AG04450 (cell line): ENCODE measurements at places on chromosomes 1 and 21.

DNA sequence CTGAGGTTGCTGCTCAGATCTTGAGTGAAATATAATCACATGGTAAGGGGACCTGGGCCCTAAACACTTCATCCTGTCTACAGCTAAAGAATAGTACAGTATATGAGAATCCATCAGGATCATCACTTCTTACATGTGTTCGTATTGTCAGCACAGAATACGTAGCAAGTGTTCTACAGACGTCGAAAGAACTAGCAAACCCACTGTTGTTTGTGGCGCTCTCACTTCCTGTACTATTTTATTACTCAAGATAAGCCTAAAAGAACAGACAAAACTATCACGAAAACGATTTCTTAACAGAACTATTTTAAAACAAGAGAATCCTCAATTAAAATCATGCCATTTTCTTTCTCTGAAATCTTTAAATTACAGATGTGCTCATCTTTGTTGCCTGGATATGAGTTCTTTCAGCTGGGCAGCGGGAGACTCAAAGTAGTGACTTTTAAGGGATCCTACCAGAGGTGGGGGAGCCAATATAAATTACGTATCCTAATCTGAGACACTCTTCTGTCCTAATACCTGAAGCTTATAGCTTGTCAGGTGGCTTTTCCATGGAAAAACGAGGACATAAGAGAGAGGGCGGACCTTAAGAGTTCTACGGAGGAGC lies 724 bp downstream of the ST7L start:
- no peak for DNase-seq

- no peak for DNase-seq
Observed at GRCh38 chr1:243924588-243925349, 74.7 kb upstream of the AKT3 start.

- no peak for DNase-seq
Observed at GRCh38 chr1:87115891-87116290, 201.5 kb downstream of the HS2ST1 start.

DNA sequence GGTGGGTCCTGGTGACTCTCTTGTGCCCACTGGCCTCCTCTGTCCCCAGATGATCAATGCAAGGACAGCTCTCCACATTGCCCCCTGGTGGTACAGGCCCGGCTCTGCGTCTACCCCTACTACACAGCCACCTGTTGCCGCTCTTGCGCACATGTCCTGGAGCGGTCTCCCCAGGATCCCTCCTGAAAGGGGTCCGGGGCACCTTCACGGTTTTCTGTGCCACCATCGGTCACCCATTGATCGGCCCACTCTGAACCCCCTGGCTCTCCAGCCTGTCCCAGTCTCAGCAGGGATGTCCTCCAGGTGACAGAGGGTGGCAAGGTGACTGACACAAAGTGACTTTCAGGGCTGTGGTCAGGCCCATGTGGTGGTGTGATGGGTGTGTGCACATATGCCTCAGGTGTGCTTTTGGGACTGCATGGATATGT lies 10.8 kb downstream of the ADAMTSL4 start:
- no peak for DNase-seq

GRCh38 chr1:96845464-96845863 lies 123.9 kb downstream of the PTBP2 start:
- no peak for DNase-seq

DNA sequence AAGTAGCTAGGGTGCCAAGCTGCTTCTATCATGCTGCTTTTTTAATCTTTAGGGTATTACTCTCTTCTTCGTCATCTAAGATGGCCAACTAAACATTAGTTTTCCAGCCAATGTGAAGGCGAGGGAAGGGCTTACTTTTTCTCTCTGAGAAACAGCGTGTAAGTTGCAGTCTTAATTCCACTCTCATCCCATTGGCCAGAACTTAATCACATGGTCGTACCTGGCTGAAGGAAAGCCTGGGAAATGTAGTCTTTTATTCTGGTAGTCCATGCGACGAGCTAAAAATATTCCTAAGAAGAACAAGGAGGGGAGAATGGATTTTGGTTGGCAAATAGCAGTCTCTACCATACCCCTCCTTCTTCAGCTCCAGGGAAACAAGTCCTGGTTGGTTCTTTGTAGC lies 21.5 kb downstream of the DNAJC6 start:
- DNase-seq, result no peak

DNA sequence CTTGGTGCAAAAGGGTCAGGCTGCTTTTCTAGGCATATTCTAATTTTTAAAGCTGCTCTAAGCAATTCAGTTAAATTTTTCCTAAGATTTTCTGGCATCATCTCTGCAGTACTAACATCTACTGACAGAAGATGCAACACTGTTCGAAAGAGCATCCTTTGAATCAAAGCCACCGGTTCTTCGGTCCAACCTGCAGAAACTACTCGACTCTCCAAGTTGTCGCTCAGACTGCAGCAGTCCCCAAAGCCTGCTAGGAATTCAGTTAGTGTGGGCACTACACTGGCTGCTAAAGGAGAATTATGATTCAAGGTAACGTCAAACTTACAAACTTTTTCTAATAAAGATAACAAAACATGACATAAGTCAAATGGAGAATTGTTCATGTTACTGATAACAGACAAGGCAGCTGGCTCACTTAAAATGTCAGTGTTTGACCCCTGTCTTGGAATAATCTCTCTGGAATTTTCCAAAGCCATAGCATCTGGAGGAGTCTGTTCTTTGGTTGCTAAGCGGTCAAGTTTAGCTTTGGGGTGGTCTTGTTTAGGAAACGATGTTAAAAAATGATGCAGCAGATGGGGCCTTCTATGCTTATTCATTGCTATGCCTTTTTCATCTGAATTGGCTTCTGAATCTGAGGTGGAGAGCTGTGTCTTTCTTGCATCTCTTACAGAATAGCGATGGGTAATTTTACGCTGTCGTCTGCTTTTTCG lies 56.9 kb downstream of the LYST start:
- DNase-seq, result peak; percentile 63

GRCh38 chr1:17895986-17896385 lies 140.9 kb downstream of the ACTL8 start:
- no peak for DNase-seq

- DNase-seq, result no peak
Observed at GRCh38 chr1:224785040-224785328, 144.5 kb upstream of the DNAH14 start.

DNA sequence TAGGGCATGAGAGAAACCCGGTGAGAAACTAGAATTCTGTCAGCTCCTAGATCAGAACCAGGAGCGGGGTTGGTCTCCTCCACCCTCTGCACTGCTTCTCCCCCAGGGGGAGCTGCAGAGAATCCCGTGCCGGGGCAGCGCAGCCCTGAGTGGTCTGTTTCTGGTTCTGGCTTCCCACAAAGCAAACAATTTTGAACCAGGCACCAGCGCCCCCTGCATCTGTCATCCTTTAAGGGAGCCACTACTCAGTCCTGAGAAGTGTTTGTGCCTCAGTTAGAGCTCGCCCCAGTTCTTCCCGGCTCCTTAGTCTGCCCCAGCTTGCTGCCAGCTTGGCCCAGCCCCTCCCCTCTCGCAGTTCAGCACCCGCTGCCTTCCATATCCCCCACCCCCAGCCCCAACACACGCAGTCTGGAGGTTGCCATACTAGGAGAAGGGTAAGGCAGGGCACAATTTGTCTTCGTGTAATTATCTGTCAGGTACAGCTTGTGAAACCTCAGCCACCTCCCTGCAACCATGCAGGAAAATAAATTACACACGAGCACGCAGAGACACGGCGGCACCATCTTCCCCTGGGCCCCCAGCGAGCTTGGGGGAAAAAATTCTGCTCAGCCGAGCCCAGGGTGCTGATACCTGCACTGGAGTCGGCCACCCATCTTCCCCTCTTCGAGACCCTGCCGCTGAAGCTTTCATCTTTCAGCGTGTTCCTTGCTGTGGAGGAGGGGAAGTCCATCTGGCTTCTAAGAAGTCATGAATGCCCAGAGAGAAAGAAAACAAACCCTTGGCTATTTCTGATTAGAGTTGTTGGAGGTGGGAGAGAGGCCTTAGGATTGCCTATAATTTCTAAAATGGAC lies 62.6 kb upstream of the CD1D start:
- no peak for DNase-seq

DNA sequence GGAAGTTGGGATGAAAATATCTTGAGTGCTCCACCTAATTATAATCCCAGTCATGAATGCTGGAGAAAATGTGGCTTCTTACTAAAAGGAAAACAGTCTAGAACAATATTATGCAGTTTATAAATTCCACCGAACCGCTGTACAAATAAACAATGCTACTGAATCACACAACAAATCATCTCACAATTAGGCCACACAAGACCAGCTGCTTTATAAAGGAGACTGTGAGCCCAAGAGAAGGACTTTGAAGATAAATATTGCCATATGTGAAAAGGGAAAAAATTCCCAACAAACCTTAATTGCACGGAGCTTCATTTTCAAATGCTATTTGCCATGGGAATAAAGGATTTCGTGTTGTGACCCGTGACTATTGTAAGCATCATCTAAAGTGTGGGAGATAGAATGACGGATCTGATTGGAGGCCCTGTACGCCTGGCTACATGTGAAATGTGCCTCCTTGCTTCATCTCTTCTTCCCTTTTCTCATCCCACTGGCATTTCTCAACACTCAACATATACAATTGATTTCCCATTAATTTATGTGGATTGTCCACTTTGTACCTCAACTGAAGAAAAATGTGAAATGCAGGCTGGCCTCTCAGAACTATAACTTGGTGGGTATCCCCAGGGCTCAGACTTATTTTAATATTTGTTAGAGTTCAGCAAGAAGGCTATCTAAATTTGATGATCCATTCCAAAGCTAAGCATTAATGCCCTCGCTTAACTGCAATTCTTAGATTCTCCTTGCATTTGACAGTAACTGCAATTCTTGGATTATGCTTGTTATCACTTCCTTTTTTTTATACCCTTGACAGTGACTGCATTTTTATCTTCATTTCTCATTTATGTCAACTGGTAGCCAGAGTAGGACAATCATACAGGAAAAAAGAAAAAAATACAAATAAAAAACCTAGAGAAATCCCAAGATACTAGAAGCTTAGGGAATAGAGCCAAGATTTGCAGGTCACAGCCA lies 122.3 kb downstream of the TGFB2 start:
- DNase-seq, result peak; percentile 59

DNA sequence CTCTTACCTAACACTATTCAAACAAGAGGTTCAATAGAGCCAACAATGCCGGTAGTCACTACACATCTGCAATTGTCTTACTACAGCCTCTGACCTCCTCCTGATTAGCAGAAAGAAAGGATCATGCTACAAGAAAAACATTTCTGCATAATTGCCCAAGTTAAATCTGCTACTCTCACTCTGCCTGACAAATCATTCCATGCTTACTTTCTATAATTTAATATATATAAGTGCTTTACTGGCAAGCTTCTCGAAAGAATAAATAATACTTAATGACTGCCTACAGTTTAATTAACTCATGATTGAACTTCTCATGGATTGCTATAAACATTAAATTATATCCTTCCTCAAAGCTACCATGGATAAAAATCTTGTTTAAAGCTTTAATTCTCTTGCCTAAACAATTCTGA lies 156.0 kb downstream of the SLC45A1 start:
- DNase-seq, result no peak

- no peak for DNase-seq
Observed at GRCh38 chr1:84947536-84948410, 49.1 kb downstream of the MCOLN2 start.

- peak; percentile 47 for DNase-seq
Observed at GRCh38 chr1:51063121-51063520, 38.9 kb upstream of the C1orf185 start.

- no peak for DNase-seq
Observed at GRCh38 chr1:25992689-25993171, 5.1 kb downstream of the PAFAH2 start.

- peak; percentile 99 for DNase-seq
Observed at GRCh38 chr1:202589190-202589930, 120.9 kb downstream of the SYT2 start.
